Endothelial cell of coronary artery (primary cell): ENCODE measurements at places on chromosomes 13 and 19. TPM values are rescaled to one million over a fixed set of nuclear protein-coding genes. Genes with fewer than 3 reads are reported as not detected.

Gene CCL25
- total RNA-seq: not detected in 2 replicates

Gene ADGRE3
- not detected in 2 replicates for total RNA-seq

Gene KLK4
- not detected in 2 replicates for total RNA-seq

Gene NTF4
- total RNA-seq: not detected in 2 replicates

Gene IFNL2
- total RNA-seq: not detected in 2 replicates

Gene SYCN
- total RNA-seq: not detected in 2 replicates

Gene ZNF682
- total RNA-seq: 0.54 and 2.0 TPM in 2 replicates
